ENCODE measurements at places on chromosomes 4 and X.

- DNase-seq, result no peak
These were observed 516.8 kb upstream of the SPANXN1 start for GRCh38 chrX:144730471-144730870.

DNA sequence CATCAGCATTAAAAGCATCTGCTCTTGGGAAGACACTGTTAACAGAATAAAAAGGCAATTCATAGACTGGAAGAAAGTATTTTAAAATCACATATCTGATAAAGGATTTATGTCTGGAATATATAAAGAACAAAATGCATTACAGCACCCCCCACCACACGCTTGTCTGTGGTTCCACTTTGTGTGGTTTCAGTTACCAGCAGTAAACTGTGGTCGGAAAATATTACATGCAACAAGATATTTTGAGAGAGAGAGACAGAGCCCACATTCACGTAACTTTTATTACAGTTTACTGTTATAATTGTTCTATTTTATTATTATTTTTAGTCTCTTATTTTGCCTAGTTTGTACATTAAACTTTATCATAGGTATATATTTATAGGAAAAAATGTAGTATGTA lies 21.2 kb upstream of the PDE6B start:
- no peak for DNase-seq

DNA sequence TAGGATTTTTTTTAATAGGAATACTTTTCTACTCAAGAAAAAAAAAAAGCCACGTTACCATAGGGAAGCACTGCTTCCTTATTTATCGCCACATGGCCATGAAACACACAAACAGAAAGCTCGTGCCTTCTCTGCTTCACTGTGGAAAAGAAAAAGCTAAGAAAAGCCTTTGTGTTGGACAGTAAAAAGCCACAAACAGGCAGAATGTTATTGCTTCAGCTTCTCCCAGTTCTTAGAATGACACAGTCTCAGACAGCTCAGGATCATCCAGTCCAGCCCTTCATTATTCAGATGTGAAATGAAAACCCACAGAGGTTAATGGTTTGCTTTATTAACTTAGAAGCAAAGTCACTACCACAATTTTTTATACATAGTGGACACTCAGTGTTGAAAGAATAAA lies 181.6 kb upstream of the NOCT start:
- no peak for DNase-seq

- DNase-seq, result peak; percentile 58
These were observed 1.8 kb upstream of the GABRQ start for GRCh38 chrX:152635941-152636340.

Measured in hepatocyte (in vitro differentiated cells).